Progenitor cell of endocrine pancreas (in vitro differentiated cells): ENCODE measurements at places on chromosomes 3 and 15.

GRCh38 chr3:28847736-28848135 lies 433.1 kb upstream of the RBMS3 start:
- DNase-seq: no peak

GRCh38 chr3:183180110-183180783 lies 17.7 kb upstream of the LAMP3 start:
- DNase-seq: no peak

DNA sequence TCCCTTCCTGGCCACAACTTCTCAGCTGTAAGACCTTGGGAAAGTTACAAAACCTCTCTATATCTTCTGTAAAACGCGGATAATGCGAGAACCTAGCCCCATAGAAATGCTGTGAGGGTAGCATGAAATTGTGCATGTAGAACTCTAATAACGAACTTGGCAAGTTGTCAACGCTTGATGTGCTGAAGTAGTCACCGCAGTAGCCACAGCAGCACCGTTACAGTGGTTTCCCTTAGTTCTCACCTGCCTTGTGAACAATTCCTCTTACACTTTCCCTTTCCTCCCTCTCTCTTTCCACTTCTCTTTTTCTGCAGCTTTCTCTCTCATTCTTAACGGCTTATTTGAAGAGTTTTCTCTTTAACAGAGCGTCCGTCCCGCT lies 447 bp upstream of the SHQ1 start:
- DNase-seq: no peak

GRCh38 chr15:62362608-62363007 lies 197.5 kb upstream of the C2CD4B start:
- DNase-seq: no peak

DNA sequence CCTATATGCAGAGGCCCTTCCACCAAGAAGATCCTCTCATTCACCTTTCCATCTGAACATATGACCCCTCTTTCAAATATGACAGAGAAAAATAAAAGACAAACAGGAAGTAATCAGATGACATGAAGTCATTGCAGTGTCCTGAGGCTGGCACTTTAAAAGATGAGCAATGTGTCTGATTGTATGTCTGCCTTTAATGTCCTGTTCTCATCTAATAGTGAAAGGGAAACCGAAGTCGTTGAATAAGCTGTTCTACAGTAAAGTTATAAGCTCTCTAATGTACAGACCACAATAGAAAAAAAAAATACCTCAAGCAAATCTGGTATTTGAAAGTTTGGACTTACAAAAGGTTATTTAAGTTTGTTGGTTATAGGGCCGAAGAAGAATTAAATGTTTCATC lies 243.0 kb downstream of the CLSTN2 start:
- no peak for DNase-seq

DNA sequence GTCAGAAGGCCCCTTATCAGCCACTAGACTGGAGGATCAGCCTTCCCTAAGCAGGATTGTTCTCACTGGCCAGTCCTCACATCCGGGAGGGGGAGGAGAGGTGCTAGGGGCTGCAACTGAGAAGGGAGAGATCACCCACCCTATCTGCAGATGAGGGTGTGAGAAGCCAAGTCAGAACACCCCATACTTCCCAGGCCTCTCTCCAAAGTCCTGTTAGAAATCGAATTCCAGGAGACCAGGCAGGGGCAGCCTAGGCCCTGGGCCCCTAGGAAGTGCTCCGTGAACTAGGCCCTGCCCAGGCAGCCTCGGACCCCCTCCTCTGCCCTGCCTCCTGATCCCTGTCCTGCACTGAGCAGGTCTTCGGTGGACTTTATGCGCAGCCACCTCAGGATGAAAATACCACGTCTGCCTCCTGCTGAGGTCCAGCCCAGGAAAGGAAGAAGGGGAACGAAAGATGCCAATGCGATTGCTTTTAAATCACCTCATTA lies 933 bp downstream of the DZIP1L start:
- no peak for DNase-seq

DNA sequence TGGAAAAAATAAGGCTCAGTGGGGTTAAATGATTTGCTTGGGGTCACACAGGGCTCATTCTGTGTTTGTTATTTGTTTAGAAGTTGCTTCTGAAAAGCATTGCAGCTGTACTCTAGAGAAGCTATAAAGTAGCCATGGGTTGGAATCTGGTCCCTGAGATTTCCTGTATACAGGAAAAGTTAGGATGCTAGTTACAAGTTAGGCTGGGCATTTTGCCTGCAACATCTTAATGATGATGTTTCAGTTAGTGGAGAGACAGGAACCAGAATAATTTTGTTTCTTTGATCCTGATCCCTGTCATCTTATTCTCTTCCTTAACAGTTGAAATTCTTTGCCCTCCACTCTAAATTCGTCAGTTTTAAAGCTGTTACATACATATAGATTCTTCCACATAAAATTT lies 445.3 kb downstream of the OTOL1 start:
- no peak for DNase-seq

DNA sequence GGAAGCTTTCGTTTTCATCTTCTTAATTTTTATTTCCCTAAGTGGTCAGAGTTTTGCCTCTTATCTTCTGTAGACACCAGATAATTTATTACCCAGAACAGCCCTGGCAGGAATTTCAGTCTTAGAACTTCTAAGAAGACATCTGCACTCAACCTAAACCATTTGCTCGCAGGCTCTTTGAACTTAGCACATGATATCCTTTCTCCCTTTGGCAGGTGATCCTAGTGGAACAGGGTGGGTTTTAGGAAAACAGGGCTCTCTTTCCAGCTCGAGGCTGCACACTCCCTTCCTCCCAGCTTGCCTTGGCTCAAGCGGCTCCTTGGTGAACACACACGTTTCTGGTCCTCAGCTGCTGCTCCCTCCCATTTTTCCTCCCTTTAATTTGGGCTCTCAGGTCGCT lies 116.5 kb downstream of the THSD4 start:
- DNase-seq: no peak

- DNase-seq: no peak
Observed at GRCh38 chr3:32583708-32584107, 13.1 kb upstream of the DYNC1LI1 start.

DNA sequence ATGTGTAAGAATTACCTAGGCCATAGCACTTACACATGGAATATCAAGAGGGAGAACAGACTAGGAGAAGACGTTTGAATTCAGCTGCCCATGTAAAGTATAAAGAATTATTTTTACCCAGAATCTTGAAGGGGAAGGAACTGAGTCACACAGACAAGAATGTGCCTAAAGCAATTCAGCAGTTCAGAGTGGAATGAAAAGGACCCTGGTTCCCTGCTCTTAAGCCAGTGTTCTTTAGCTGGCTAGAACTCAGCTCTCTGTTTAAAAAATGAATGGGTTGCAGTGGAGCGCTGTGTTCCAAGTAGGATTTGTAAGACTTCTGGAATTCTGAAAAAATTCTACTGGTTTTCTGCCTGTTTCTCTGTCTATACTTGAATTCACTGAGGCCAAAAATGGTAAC lies 440.2 kb downstream of the LPP start:
- DNase-seq: no peak

- no peak for DNase-seq
Observed at GRCh38 chr15:73682600-73683090, 1.5 kb upstream of the CD276 start.

GRCh38 chr3:124694486-124694885 lies 35.8 kb upstream of the UMPS start:
- DNase-seq: no peak

- no peak for DNase-seq
Observed at GRCh38 chr3:183220828-183221227, 32.2 kb upstream of the B3GNT5 start.

DNA sequence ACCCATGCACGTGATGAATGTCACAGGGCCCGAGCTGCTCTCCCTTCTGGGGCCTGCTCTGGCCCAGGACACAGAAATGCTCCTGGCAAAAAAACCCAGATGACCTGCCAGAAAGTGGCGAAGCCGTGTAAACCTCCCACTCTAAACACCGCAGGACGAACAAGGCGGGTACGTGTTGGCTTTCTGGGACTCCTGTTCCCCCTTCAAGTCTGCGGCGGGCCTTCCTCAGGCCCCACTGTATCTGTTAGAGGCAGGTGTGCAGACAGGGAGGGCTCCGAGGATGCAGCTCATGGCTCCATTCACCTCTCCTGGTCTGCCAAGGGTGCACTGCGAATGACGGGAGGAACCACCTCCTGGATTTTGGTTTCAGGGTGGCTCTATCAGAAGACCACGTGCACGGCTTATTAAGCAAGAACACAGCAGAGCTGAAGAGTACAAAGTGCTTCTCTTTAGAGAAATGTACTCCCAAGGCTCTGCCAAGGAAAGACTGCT lies 173.8 kb downstream of the ADAMTS17 start:
- no peak for DNase-seq

DNA sequence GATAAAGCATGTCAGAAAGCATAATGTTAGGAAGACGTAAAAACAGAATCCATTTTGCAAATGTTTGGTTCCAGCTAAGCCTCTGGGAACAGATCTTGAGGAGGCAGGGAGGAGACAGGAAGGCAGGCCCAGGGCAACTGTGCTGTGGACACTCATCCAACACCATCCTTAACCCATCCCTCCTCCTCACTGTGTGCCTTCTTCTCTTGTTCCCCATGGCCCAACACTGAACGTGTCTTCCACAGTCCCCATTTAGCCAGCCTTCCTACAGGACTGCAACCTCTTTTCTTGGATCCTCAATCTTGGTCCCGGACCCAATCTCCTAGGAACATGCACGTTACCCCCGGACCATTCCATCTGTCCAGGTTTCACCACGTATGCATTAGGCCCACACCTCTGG lies 15.4 kb downstream of the C2CD4B start:
- DNase-seq: no peak

- DNase-seq: no peak
Observed at GRCh38 chr15:62050115-62050514, 10.1 kb downstream of the VPS13C start.

- DNase-seq: no peak
Observed at GRCh38 chr15:48451736-48452135, 120.5 kb downstream of the DUT start.

GRCh38 chr15:25742041-25742730 lies 120.9 kb downstream of the ATP10A start:
- DNase-seq: no peak

GRCh38 chr3:71809321-71810026 lies 24.5 kb upstream of the PROK2 start:
- no peak for DNase-seq

- DNase-seq: no peak
Observed at GRCh38 chr3:135915206-135915605, 50.3 kb upstream of the PPP2R3A start.

GRCh38 chr3:28917895-28918475 lies 362.9 kb upstream of the RBMS3 start:
- no peak for DNase-seq

- no peak for DNase-seq
Observed at GRCh38 chr3:14536837-14537589, 3.1 kb downstream of the GRIP2 start.

DNA sequence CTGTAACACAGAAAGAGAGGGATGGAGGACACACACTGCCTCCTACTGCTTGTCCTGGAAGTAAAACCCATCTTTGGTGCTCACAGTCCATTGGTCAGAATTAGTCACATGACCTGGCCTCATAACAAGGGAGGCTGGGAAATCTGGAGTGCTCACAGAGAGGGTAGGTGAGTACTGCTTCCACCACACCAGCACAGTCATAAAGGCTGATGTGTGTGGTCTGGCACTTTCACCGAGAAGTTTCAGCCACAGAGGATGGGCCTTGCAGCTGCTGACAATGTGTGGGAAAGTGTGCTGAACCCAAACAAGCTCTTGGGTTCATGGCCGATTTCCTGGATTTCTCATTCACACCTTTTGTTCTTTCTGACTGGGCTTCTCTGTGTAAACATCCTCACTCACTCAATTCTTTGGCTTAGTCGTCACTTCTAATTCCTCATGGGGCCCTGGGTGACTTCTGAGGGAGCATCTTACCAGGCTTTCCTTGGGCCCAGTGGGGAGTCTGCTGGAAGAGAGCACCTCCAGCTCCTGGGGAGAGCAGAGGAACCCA lies 100.7 kb downstream of the ASB7 start:
- DNase-seq: no peak

DNA sequence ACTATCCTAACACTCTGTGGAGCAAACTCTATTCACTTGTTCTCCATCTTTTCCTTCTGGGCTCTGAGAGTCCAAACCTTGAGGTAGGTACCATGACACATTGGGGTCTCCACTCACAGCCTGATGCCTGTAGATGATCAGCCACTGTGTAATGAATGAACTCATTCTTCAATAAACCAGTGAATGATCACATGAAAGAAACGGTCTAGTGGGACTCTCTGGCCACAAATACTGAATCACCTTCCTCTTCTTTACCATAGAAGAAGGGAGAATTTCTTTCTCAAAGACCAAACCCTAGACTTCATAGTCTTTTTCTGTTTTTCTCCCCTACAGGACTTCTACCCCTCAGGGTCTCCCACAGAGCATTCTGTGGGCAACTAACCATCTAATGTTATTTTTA lies 20.5 kb upstream of the ABHD2 start:
- no peak for DNase-seq

DNA sequence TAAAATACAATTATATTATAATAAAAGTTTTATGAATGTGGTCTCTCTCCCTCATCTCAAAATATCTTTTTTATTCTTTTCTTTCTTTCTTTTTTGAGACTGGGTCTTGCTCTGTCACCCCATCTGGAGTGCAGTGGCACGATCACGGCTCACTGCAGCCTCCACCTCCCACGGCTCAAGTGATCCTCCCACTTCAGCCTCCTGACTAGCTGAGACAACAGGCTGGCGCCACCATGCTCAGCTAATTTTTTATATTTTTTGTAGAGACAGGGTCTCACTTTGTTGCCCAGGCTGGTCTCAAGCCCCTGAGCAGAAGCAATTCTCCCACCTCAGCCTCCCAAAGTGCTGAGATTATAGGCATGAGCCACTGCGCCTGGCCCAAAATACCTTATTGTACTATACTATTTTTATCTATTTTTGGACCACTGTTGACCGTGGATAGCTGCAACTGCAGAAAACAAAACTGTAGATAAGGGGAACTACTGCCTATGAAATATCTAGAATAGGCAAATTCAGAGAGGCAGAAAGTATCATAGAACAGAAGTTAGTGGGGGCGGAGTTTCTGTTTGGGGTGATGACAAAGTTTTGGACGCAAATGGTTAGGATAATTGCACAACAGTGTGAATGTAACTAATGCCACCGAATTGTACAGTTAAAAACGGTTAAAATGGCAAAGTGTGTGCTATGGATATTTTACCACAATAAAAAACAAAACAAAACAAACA lies 66.6 kb downstream of the SLC12A8 start:
- no peak for DNase-seq

GRCh38 chr15:26087395-26087794 lies 224.3 kb upstream of the ATP10A start:
- no peak for DNase-seq

GRCh38 chr3:129238945-129239705 lies 10.3 kb upstream of the COPG1 start:
- DNase-seq: no peak

DNA sequence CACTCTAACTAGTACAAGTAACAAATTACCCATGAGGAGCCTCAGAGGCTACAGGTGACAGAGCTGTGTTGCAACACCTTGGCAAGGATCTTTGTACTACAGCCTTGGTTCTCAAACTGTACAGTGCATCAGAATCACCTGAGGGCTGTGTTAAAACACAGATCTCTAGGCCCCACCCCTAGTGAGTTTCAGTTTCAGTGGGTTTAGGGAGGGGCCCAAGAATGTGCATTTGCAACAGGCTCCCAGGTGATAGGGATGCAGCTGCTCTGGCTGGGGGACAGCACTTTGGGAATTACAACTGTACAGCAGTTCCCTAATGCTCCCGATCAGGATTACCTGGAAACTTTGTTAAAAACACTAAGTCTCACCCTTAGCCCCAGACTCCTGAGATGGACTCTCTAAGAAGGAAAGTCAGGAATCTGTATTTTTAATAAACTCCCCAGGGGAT lies 66.1 kb upstream of the NR2F2 start:
- no peak for DNase-seq

GRCh38 chr3:127615631-127616305 lies 13.2 kb upstream of the PODXL2 start:
- no peak for DNase-seq

- DNase-seq: no peak
Observed at GRCh38 chr15:43218908-43219706, 1.7 kb downstream of the EPB42 start.
